ENCODE measurements at places on chromosomes 3 and 15. TPM values are rescaled to one million over a fixed set of nuclear protein-coding genes. Genes with fewer than 3 reads are reported as not detected.

The SLC28A1 gene
- total RNA-seq = not detected

The OR5H15 gene
- not detected for total RNA-seq

The TRIM42 gene
- not detected for total RNA-seq

The CA12 gene
- 5.0 TPM for total RNA-seq

The HIGD2B gene
- total RNA-seq = not detected

The AMT gene
- 0.06 TPM for total RNA-seq

The ZPLD1 gene
- total RNA-seq = not detected

The CCR8 gene
- not detected for total RNA-seq

The MAP1A gene
- 2.7 TPM for total RNA-seq

The GMNC gene
- not detected for total RNA-seq

The LRRC31 gene
- not detected for total RNA-seq

The SPATA12 gene
- 0.34 TPM for total RNA-seq

The A4GNT gene
- total RNA-seq = not detected

The GOLGA6A gene
- 0.06 TPM for total RNA-seq

DNA sequence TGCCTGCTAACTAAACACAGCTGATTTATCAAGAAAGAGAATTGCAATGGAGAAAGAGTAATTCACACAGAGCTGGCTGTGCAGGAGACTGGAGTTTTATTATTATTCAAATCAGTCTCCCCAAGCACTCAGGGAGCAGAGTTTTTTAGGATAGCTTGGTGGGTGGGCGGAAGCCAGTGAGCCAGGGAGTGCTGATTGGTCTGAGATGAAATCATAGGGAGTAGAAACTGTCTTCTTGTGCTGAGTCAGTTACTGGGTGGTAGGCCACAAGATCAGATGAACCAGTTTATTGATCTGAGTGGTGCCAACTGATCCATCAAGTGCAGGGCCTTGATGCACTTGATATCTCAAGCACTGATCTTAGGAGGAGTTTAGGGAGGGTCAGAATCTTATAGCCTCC is 891.9 kb upstream of the CADM2 start:
- DNase-seq = no peak

DNA sequence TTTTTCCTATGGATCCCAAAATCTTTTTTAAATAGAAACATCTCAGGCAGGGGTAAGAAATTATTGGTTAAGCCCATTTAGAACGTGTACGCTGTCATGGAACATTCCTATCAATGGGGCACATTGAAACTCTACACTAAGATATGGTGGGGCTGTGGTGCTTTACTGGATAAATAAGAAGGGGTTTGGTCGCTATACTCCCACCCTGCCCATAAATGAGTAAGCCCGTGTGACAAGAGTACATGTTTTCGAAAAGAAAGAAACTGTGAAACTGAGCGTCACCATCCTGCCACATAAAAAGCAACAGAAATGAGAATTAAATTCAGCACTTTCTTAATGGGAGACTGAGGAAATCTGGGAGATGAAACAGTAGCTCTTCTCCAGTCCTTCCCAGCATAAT is 929.7 kb upstream of the CFAP20DC start:
- DNase-seq = no peak

DNA sequence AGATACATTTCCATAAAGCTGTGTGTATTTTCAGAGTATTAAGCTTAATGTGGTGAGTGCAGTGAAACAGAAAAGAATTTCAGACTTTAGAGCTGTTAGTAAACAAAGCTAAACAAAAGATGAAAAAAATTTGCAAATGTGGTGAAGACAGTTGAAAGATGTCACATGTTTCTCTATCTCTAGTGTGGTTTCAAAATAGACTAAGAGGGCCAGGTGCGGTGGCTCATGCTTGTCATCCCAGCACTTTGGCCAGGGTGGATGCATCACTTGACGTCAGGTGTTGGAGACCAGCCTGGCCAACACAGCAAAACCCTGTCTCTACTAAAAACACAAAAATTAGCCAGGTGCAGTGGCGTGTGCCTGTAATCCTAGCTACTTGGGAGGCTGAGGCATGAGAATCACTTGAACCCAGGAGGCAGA is 466.0 kb upstream of the NR2F2 start:
- DNase-seq = no peak

GRCh38 chr15:101718896-101719295 is 5.4 kb downstream of the TARS3 start:
- DNase-seq = no peak

GRCh38 chr15:82058026-82058425 is 12.2 kb upstream of the MEX3B start:
- no peak for DNase-seq

DNA sequence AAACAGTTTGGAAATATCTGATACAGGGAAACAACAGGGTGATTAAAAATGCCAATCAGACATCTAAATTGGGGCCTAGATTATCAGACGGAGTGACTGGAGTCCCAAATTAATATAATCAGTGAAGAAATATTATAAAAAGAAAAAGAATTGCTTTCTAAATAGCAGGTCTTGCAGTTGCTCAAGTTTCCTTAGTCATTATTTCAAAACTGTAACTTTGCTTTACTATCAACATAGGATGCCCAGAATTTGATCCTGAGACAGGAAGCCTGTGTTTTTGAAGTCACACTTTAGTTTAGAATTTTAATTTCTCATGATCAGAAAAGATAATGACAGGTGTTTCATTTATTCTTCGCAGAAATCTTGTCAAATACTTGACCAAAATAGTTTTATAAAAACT is 105.9 kb downstream of the IL1RAP start:
- DNase-seq = no peak

DNA sequence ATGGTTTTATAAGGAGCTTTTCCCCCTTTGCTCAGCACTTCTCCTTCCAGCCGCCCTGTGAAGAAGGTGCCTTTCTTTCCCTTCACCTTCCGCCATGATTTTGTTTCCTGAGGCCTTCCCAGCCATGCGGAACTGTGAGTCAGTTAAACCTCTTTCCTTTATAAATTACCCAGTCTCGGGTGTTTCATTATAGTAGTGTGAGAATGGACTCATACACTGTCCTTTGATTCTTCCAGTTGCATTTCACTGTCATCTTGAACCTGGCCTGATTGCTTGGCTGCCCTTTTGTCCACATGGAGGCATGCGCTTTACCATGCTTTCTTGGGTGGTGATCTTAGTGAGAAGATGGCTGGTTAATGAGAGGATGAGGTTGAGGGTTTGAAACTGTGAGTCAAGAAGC is 23.2 kb downstream of the USP13 start:
- no peak for DNase-seq

GRCh38 chr15:68633231-68634121 is 54.7 kb downstream of the CORO2B start:
- no peak for DNase-seq

DNA sequence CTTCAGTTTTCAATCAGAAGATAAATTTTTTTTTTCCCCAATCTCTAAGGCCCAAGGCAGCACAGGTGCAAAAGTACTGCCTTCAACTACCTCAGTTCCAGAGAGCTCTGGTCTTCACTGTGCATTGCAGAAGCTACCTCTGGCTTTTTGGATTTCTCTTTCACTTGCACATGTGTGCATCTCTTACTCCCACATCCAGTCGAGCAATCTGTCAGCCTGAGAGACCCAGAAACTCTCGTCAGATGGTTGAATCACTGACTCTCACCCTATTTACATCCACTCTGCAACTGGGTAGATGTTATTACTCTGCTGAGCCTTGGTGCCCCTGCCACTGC is 813.8 kb downstream of the NR2F2 start:
- no peak for DNase-seq

DNA sequence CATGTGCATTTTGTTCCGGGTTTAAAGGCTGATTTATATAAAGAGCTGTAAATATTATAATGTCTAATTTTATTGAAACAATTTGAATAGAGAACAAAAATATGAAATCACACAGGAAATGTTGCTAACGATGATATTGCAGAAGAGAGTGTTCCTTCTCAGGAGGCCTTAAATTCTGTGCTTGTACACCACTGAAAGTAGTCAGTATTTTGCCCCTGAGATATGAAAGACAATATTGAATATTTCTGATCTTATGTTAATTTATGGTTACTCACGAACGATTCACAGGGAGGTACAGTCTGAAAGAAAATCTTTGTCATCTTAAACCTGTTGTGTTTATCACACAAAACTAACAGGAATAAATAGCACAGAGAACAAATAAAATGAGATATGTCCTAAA is 213.2 kb upstream of the PLSCR5 start:
- DNase-seq = no peak

DNA sequence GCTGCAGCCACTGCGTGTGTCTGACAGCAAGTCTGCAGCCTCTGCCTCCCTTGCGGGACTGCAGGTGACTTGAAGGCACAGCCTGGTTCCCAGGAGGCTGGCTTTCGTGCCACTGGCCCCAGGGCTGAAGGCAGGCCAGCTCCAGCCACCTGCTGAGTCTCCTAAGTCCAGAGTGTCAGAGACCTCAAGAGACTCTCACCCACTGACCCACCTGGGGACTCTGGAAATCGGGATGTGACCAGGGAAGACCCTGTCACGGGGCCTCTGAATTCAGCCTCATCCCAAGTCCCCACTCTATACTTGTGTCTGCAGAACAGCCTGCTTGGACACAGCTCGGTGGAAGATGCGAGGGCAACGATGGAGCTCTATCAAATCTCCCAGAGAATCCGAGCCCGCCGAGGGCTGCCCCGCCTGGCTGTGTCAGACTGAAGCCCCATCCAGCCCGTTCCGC is 16.3 kb downstream of the ISG20 start:
- DNase-seq = no peak

- DNase-seq = peak; percentile 60
Observed at GRCh38 chr15:29822684-29823459, 604 bp upstream of the TJP1 start.

- no peak for DNase-seq
Observed at GRCh38 chr15:58505581-58505980, 73.8 kb downstream of the LIPC start.

- DNase-seq = no peak
Observed at GRCh38 chr3:49523756-49524747, 30.2 kb upstream of the BSN start.

DNA sequence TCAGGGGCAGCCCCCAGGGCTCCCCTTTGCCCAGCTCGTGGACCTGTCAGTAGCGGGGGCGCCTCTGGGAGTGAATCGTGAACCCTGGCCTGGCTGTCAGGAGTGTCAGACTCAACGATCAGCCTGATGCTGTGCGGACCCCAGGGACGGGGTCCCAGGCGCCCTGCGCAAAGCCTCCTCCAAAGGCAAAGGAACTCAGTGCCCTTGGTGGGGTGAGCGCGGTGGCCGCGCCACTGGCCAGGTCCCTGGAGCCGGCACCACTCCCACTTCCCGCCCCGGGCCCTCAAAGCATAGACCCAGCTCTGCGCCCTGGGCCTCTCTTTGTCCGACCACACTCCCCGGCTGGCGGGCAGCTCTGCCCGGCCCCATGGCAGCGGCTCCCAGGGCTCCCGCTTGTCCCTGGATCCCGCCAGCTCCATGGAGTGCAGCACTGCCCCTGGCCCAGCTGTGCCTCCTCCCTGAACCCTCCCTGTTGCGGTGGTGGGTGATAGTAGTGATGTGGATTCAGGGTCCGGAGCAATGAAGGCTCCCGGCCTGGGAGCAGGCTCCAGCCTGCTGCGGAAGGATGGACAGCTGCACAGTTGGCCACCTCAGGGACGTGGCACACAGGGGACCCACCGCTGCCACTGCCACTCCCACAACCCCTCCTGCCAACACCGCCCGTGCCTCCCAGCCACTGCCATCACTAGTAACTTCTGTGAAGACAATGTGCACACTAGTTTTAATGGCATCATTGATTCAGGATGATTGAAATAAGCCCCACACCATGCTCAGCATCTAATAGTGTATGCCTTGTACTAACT is 263.8 kb downstream of the ZBBX start:
- DNase-seq = no peak

GRCh38 chr15:56693761-56694160 is 39.5 kb downstream of the ZNF280D start:
- DNase-seq = no peak

- DNase-seq = no peak
Observed at GRCh38 chr15:62732078-62732477, 310.5 kb upstream of the TPM1 start.

GRCh38 chr15:78854833-78855372 is 17.8 kb upstream of the MORF4L1 start:
- no peak for DNase-seq

- DNase-seq = peak; percentile 42
Observed at GRCh38 chr3:39208463-39209055, 16.2 kb upstream of the XIRP1 start.

DNA sequence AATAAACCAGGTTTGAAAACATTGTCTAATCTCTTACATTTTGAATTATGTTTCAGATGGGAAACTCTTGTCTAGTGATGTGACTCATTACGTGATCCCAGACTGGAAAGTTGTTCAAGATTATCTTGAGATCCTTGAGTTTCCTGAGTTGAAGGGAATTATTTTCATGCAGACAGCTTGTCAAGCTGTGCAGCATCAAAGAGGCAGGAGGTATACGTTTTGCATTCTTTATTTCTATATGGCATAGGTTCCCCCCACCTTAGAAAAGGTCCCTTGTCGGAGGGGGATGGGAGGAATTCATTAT is 1.5 kb downstream of the DIS3L start:
- peak; percentile 19 for DNase-seq

DNA sequence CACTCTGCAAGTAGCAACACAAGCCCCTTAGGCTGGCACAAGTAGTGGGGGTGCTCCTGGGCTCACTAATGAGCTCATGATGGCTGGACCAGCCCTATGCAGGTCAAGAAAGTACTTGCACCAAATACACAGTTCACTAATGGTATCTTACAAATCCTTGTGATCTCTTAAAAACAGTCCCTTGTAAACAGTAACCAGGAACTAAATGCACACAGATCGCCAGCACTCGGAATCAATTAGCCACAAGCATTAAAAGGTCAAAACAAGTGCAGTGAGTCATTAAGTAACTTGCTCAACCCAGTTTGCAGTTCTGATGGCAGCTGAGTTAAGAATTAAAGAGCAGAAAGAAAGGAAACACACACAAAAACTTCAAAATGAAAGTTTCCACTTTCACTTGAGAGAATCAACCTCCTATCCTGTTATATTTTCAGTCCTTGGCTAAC is 43.2 kb downstream of the ARHGEF3 start:
- peak; percentile 34 for DNase-seq

GRCh38 chr15:41848631-41849030 is 10.0 kb downstream of the PLA2G4B start:
- no peak for DNase-seq

DNA sequence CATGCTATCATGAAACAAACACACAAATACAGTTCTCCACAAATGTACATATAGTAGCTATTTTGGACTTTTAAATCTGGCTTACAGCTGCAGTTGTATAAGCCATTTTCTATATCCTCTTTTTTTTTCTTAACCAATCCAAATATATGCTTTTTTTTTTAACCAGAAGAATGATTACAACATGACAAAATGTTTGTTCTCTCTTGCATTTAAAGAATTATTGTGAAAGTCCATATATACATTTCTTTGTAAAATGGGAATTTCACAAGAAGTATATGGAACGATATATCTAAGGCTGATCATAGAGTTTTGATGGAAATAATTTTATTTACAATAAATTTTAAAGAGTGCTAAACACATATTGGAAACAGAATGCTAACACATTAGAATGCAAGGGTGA is 95.6 kb downstream of the CD200R1L start:
- DNase-seq = no peak

GRCh38 chr3:55203546-55203945 is 275.7 kb upstream of the LRTM1 start:
- no peak for DNase-seq

GRCh38 chr3:29475854-29476253 is 195.0 kb downstream of the RBMS3 start:
- no peak for DNase-seq

All from Daoy (cell line).